ENCODE measurements at places on chromosomes 4 and X. TPM values are rescaled to one million over a fixed set of nuclear protein-coding genes. Genes with fewer than 3 reads are reported as not detected.

- no peak for DNase-seq
- H3K36me3 ChIP-seq: no peaks in the 10 kb centered on the region
- H3K4me3 ChIP-seq: no peak overlapping the region
- no peaks in the 10 kb centered on the region for H3K27me3 ChIP-seq
- no peaks in the 10 kb centered on the region for H3K4me1 ChIP-seq
These were observed 183.8 kb upstream of the INTU start for GRCh38 chr4:127448986-127449385.

- DNase-seq: no peak
- H3K4me1 ChIP-seq: peaks cover 10% of the 10 kb centered on the region
- no peak overlapping the region for H3K4me3 ChIP-seq
- H3K27ac ChIP-seq: no peak overlapping the region
These were observed 448 bp downstream of the TLL1 start for GRCh38 chr4:165873298-165874071.

DNA sequence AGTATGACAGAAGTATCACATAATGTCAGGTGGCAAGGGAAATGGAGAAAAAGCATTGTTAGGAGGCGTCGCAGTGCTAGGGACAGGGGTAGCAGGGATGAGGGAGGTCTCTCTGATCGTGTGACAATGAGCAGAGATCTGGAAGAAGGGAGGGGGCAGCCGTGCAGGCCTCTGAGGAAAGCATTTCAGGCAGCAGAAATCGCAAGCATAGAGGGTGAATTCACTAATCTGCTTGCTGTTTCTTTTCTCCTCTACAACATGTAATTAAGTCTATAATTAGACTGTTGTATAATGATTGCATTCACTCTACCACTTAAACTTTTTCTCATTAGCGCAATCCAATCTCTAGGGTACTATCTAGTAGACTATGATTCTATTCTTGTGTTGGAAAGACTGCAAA is 9.1 kb downstream of the CYP4V2 start:
- no peaks in the 10 kb centered on the region for H3K27me3 ChIP-seq
- peaks cover 16% of the 10 kb centered on the region for H3K4me1 ChIP-seq
- DNase-seq: no peak
- H3K4me3 ChIP-seq: no peak overlapping the region
- H3K27ac ChIP-seq: no peak overlapping the region

GRCh38 chr4:30717208-30718020 is 2.8 kb upstream of the PCDH7 start:
- H3K4me3 ChIP-seq: peak overlapping the region; percentile 63
- peaks cover 45% of the 10 kb centered on the region for H3K27me3 ChIP-seq
- H3K4me1 ChIP-seq: peaks cover 23% of the 10 kb centered on the region

GRCh38 chrX:9829308-9830267 is 43.4 kb downstream of the SHROOM2 start:
- DNase-seq: no peak
- H3K4me3 ChIP-seq: no peak overlapping the region
- no peak overlapping the region for H3K27ac ChIP-seq
- peaks cover 2% of the 10 kb centered on the region for H3K4me1 ChIP-seq
- peaks cover 4% of the 10 kb centered on the region for H3K27me3 ChIP-seq

GRCh38 chr4:7647600-7648543 is 213.1 kb upstream of the PSAPL1 start:
- peaks cover 41% of the 10 kb centered on the region for H3K4me1 ChIP-seq
- no peak for DNase-seq
- H3K27ac ChIP-seq: no peak overlapping the region

DNA sequence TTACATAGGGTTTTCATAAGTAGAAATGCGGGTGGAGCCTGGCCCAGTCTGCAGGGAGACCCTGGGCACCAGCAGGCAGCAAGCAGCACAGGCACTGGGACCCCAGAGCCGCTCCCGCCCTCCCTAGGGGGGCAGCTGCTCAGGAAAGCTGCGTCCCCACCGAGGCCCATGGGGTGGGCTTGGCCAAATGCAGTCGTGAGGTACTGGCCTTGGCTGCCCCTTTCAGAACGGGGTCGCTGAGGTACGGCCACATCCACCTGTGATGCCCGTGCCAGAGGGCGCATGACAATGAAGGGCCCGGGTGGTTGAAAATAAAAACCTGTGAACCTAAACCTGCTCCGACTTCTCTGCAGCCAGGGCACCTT is 16.7 kb downstream of the TMEM175 start:
- no peaks in the 10 kb centered on the region for H3K36me3 ChIP-seq
- H3K4me1 ChIP-seq: no peaks in the 10 kb centered on the region
- no peaks in the 10 kb centered on the region for H3K27me3 ChIP-seq
- H3K27ac ChIP-seq: no peak overlapping the region
- no peak overlapping the region for H3K4me3 ChIP-seq

- no peaks in the 10 kb centered on the region for H3K36me3 ChIP-seq
- no peak for DNase-seq
- H3K27me3 ChIP-seq: no peaks in the 10 kb centered on the region
- H3K4me1 ChIP-seq: no peaks in the 10 kb centered on the region
- H3K4me3 ChIP-seq: no peak overlapping the region
- no peak overlapping the region for H3K27ac ChIP-seq
These were observed 1153.6 kb downstream of the FSTL5 start for GRCh38 chr4:161010227-161010626.

DNA sequence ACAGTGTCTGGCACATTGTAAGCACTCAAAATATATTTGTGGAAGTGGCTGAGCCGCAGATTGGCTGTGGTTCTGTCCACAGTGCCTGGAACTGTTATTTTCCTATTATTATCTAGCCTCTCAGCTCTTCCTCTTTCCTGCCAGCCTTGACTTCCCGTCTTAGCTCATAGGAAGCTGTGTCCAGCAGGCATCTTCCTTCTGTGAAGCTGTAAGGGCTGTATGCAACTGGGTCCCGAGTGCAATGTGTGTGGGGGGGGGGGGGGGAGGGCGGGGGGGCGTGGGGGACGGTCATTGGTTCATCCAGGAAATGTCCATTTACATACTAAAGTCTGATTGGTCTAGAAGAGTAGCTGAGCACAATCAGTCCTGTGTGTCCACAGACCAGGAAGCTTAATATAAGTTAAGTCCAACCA is 210.7 kb downstream of the PDGFRA start:
- H3K4me3 ChIP-seq: no peak overlapping the region
- no peak for DNase-seq
- H3K27me3 ChIP-seq: peaks cover 13% of the 10 kb centered on the region

- H3K4me3 ChIP-seq: no peak overlapping the region
- no peaks in the 10 kb centered on the region for H3K36me3 ChIP-seq
- no peaks in the 10 kb centered on the region for H3K27me3 ChIP-seq
These were observed 201.3 kb upstream of the CTSO start for GRCh38 chr4:156154978-156155377.

DNA sequence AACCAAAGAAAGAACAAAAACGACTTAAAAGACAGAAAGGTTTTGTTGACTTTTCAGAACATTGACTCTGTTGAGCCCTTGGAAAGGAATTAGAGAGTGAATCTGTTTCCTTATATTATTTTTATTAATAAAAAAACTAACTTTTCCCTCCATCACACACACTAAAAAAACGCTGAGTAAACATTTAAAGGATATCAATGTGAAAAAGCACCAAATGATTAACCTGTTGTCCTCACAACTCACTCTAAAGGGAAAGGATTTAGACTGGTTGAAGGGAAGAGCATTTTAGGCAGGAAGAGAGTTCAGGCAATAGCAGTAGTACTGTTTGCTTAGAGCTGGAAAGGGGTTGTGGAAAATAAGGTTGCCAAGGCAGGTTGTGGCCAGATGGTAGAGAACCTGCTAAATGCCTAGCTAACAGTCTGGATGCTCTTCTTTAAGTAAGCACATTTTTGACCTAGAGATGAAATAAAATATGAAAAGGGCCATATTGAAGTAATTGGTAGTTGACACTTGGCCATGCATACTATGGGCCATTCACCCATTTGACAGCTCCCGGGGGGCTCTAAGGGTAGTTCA is 98.0 kb upstream of the NDP start:
- no peaks in the 10 kb centered on the region for H3K4me1 ChIP-seq
- no peak overlapping the region for H3K27ac ChIP-seq
- no peak for DNase-seq

GRCh38 chr4:153028535-153028934 is 92.4 kb downstream of the FHDC1 start:
- no peak for DNase-seq
- no peak overlapping the region for H3K27ac ChIP-seq
- H3K27me3 ChIP-seq: no peaks in the 10 kb centered on the region
- H3K4me3 ChIP-seq: no peak overlapping the region
- no peaks in the 10 kb centered on the region for H3K36me3 ChIP-seq

- peaks cover 9% of the 10 kb centered on the region for H3K27me3 ChIP-seq
- no peak for DNase-seq
- no peak overlapping the region for H3K27ac ChIP-seq
- no peaks in the 10 kb centered on the region for H3K36me3 ChIP-seq
- no peaks in the 10 kb centered on the region for H3K4me1 ChIP-seq
These were observed 67.0 kb downstream of the HTRA3 start for GRCh38 chr4:8336412-8337075.

The ZGRF1 gene
- 38.7 TPM for total RNA-seq

The CENPVL2 gene
- not detected for total RNA-seq

The BRS3 gene
- not detected for total RNA-seq

The TMSB15A gene
- 0.42 TPM for total RNA-seq

The CXorf65 gene
- total RNA-seq: 25.5 TPM

The NKRF gene
- 13.7 TPM for total RNA-seq

The UGT2B17 gene
- not detected for total RNA-seq

The USP11 gene
- total RNA-seq: 26.0 TPM

Data from activated CD4-positive, alpha-beta T cell treated with anti-CD3 and anti-CD28 coated beads, Interleukin-2, amount 10 ng/mL, durations not matched to agents 7 days and 5 days (primary cell).